NCI-H1417 treated with DMSO at 0.1 percent for 48 hours (cell line): ENCODE measurements at places on chromosomes 3 and 15.

DNA sequence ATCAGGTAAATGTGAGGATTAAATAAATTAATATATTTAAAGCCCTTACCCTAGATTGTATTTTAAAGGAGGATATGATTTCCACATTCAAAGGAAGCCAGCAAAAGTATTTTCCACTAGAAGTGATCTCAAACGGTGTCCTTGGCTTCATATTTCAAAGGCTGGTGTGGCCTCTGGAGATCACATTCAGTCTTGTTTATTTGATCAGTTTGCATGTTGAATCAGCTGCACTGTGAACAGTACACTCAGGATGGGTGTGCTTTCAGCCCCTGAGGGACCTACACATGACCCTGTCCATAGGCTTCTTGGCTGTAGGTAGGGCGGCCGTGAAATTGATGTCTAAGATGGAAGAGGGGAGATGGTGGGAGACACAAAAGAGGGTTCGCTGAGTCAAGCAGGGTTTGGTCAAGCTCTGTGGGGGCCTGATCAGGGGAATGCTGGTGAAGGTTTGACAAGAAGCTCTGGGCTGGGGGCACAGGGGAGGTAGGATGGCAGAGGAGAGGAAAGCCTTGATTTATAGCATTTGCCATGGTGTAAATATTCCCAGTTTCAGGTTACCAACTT is 21.9 kb downstream of the CYP8B1 start:
- no peak for DNase-seq

GRCh38 chr3:138344754-138345153 is 3.6 kb upstream of the MRAS start:
- no peak for DNase-seq

GRCh38 chr3:152843955-152844354 is 9.0 kb downstream of the P2RY1 start:
- DNase-seq: no peak

GRCh38 chr3:155153242-155154186 is 73.4 kb downstream of the MME start:
- no peak for DNase-seq

DNA sequence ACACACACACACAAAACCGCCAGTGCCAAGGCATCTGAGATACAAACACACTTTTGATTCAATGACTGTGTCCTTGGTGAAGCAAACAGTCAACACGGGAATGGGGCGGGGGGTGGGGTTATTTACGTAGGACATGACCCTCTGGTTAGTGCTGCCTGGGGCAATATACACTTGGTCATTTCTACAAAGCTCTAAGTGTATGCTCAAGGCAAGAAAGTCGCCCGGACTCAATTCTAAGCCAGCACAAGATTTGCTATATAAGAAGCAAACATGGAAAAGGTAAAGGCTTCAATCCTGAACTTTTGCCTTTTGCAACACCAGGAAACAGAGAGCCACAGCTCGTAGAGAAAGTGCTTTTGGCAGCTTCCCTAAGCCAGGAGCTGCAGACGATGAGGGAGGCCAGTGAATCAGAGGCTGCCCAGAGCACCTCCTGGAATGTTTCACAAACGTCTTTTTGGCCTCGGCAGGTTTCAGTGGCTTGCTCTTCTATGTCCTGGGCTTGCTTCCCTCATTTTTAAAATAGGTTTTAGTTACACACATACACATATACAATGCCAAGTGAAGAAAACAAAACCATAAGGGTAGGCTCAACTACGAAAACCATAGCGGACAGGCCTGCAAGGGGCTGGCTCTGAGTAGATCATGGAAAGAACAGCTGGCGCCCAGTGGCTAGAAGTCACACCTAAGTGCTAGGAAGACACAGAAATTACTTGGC is 73.6 kb downstream of the TM4SF4 start:
- DNase-seq: no peak

DNA sequence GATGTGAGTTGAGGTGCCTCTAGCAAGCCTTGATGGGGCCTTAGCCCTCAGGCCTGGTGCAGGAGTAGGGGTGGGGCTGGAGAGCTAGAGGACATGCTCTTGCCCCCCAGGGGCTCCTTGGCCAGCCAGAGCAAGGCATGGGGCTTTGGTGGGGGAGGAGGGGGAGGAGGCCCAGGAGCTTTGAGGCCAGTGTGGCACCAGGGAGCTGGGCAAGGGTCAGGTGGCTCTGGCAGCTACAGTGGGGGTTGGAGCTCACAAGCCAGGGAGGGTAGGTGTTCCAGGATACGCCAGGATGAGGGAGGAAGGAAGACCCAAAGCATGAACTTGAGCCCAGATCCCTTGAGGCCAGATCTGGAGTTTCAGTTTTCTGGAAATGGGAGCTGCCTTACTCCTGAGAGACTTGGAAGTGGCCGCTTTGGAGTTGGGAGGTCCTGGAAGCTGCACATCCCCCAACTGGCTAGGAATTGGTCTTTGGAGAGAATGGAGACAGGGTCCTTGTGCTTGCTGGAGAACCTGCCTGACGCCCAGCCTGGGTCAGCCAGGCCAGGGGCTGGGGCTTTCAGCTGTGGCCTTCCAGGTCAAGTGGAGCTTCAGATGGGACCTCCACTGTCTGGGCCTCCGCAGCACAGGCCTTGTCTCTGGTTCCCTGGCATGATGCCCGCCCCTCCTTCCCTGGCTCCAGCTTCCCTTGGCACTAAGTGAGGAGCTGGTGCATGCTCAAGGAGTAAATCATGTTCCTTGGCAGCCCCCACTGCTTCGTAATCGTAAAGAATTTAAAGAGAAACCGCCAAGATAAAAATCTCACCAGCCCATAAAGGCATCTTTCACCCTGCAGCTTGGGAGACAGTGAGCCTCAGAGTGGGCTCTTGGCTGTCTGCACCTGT is 8.7 kb downstream of the SEMA3F start:
- DNase-seq: no peak

- no peak for DNase-seq
Observed at GRCh38 chr3:149352556-149352955, 19.1 kb upstream of the TM4SF18 start.

- DNase-seq: no peak
Observed at GRCh38 chr15:55907797-55908196, 85.6 kb downstream of the NEDD4 start.

DNA sequence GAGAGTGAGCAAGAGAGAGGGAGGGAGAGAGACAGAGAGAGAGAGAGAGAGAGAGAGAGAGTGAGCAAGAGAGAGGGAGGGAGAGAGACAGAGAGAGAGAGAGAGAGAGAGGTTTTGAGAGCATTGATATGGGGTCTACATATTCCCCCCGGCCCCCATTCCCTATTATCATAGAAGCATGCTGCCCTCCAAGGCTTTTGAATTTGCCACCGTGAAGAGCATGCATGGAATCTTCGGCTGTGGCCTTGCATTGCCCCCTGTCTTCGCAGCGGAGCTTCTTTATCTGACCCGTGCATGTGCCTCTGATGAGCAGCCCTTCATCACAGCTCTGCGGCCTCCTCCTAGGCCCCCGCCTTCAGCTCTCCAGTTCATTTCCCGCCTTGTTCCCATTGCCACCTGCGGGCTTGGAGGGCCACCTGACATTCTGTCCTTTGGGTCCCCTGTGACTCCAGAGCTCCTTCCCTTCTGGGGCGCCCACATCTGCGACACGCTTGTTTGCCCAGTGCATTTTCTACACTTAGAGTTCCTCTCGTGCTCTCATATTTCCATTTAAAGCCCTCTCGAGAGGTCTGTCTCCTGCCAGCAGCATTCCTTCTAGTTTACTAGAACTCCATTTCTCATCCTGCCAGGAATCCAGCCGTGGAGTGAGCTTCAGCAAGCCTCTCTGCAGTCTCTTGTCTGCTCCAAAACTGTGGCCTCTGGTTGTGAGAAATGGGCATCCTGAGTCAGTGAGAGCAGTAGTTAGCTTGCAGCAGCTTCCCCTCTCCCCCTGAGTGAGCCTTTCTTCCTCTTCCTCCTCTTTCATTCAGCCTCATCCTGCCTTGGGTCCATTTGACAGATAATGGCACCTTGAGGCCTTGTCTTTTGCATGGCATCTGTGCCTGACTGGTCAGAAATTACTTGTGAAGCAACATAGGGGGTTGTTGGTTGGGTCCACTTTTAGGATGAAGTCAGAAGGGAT is 25.3 kb downstream of the LPP start:
- DNase-seq: no peak

DNA sequence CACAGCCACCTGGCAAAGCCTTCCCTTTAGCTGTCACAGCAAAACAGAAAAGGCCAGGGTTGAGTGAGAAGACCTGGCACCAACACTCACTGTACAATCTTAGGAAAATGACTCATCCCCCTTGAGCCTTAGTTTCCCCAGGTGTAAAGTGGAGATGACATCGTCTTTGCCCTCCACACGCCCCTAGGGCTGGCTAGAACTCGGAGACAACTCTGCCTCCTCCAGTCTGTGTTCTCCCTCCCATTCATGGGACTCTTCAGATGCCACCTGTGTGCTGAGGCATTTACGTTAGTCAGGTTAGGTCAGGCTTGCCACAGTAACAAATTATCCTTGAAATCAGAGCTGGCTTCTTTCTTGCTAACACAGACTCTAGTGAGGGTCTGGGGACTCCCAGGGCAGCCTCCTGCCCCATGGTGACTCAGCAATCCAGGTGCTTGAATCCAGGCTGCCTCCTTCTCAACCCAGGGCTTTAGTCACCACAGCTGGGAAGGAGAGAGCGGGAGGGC is 252.6 kb downstream of the PLCL2 start:
- DNase-seq: no peak

GRCh38 chr3:40766396-40766795 is 241.6 kb downstream of the ZNF621 start:
- DNase-seq: no peak

DNA sequence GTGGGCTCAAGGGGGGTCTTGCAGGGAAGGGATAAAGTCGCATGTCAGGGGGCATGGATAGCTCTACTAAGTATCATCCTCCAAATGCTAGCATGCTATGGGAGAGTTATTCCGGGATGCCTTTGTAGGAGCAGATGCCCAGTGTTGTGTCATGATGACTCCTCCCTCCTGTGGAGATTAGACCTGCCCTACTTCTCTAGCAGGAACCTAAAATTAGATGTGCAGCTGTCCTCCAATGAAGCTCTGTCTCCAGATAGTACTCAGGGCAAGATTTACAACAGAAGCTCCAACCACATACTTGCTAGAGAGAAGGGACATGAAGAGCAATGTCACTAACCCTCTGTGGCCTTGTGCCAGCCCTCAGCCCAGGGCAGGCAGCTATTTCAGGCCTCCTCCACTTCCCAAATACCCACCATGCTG is 82.5 kb downstream of the AGBL1 start:
- no peak for DNase-seq

- DNase-seq: no peak
Observed at GRCh38 chr3:113405180-113405579, 36.1 kb downstream of the CFAP44 start.

- DNase-seq: no peak
Observed at GRCh38 chr3:140007081-140007480, 72.1 kb downstream of the CLSTN2 start.

DNA sequence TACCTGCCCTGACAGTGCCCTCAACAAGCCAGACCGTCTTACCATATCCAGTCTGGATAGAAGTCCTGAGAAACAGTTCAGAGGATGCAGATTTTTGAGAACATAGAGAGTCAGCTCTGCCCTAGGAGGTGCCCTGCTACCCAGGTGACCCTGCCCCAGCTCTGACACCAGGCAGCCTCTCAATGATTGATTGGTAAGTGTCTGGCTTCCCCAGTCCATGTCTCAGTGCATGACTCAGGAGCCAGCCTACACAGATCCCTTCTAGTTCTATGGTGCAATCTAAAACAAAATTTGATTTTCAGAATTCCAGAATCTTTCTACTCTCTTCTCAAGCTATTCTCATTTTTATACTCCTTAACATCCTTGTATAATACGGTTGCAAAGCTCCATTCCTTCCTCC is 292.1 kb downstream of the VPS13C start:
- DNase-seq: no peak

- DNase-seq: no peak
Observed at GRCh38 chr3:46252980-46253379, 10.7 kb downstream of the CCR3 start.

GRCh38 chr3:124767264-124767663 is 37.0 kb downstream of the UMPS start:
- DNase-seq: no peak

- no peak for DNase-seq
Observed at GRCh38 chr3:184678317-184679055, 33.4 kb downstream of the MAGEF1 start.

- DNase-seq: no peak
Observed at GRCh38 chr3:61821823-61822251, 260.5 kb downstream of the PTPRG start.

- no peak for DNase-seq
Observed at GRCh38 chr3:138426211-138426610, 8.2 kb upstream of the ESYT3 start.

DNA sequence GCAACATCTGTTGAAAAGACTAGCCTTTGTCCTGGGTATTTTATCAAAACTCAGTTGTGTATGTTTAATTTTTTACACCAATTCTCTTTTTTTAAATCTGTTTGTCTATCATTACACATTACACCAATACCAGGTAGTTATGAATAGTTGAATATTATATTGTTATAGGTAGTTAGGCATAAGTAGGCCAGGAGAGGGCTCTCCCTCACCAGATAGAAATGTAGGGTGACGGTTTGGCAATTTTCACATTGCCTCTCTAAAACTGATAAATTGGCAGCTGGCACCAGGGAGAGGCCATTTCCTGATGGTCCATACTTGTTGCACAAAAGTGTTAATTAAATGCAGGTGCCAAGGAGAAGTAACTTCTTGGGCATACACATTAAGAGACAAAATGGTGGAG is 483.1 kb upstream of the EPHA6 start:
- DNase-seq: no peak

GRCh38 chr15:37764733-37765191 is 169.7 kb upstream of the TMCO5A start:
- DNase-seq: no peak

DNA sequence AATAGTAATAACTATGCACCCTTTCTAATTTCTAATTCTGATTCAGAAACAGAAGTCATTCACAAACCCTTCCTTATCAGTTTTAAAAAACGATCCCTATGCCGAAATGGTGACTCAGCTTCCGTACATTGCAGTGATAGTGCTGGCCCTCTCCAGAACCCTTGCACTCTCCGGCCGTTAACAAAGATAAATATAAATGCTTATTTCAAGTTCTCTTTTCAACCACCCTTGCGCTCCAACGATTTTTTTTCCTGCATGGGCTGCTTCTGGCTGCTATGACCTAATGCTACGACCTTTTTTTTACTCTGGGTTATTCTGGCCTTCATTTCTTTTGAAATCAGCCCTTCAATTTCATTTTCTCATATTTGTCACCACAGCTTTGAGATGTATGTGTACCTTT is 646.2 kb downstream of the NTRK3 start:
- DNase-seq: no peak

GRCh38 chr15:49855917-49856637 is 235.2 kb downstream of the DTWD1 start:
- no peak for DNase-seq

- no peak for DNase-seq
Observed at GRCh38 chr3:124643453-124643852, 86.8 kb upstream of the UMPS start.
